ENCODE measurements at places on chromosomes 3 and 15.
A peak's percentile ranks its signal among the peaks of the same experiment; 100 is the strongest.

GRCh38 chr3:70982700-70983140 lies 600.8 kb downstream of the FOXP1 start:
- peak; percentile 78 for DNase-seq

DNA sequence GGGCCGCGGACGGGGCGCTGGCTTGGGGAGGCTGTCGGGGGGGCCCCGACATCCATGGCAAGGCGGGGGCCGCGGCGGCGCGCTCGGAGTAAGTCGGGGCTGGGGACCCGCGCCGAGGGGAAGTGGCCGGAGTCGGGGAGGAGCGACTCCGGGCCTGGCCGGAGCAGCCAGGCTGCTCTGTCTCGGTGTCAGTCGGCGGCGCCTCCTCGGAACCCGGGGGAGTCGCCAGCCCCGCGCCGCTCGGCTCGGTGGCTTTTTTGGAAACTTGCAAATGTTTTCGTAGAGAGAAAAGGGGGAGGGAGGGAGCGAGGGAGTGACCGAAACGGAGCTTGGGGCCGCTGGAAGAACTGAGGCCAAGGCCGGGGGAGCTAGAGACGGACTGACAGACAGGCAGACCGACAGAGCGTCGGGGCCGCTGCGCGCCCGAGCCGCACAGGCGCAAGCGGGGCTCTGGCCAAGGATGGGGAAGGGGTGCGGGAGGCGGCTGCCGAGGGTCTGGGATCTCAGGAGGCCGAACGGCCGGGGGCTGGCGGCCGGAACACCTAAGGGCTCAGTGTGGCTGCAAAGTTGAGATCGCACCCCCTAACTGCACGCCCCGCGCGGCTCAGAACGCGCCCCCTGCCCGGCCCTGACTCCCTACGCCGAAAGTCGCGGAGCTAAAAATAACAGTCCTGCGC lies 5.0 kb downstream of the PTH1R start:
- no peak for DNase-seq

DNA sequence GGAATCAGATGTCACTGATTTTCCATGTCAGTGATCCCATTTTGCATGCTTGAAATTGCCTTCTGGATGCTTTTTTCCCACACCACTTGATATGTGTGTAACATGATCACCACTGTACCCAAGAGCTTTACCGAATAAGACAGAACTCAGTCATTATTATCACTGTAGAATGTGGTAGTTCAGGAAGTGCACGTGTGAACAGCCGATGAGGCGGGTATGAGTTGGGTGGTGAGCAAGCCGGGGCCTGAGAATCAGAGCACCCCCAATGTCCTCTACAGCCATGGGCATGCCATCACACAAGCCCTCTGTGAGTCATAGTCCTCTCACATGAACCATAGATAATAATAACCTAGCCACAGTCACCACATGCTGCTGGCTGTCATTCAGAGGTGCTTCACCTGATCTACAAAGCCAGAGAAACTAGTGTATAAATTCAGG lies 470.8 kb downstream of the SOX2 start:
- DNase-seq = no peak

DNA sequence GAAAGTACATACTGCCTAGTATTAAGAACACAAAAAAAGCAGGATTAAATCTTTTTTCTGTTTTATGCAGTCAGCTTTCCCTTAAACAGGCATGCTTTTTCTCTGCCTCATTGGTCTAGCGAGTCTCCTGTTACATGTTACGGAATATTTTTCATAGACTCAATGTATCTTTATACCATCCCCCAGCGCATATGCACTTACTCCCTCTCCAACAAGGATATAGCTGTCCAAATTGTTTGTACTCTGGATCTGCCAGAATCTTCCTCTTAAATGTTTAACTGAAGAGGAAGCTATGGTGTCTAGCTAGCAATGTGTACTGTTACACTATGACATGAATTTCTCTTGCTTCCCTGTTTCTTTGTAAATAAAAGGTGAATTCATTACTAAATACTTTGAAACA lies 9.2 kb upstream of the SLCO3A1 start:
- DNase-seq = no peak

GRCh38 chr3:187020376-187020775 lies 90.0 kb downstream of the ST6GAL1 start:
- no peak for DNase-seq

DNA sequence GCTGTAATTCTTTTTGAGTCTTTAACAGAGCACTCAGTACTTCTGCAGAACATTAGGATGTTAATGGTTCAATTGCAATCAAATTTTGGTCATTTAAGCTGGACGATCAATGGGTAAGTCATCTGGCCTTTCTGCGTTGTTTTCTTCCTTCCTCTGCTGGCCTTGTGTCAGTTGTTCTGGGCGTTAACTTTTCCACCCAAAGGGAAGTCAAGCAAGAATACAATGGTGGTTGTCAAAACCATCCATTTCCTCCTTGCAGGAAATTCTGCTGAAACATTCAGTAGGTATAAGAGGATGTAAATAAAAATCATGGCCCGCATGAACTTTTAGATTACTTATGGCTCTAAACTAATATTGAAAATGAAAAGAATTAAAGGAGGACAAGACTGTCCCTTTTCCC lies 584.0 kb downstream of the GRM7 start:
- DNase-seq = no peak

GRCh38 chr15:54502416-54503075 lies 524.3 kb downstream of the UNC13C start:
- DNase-seq = no peak

DNA sequence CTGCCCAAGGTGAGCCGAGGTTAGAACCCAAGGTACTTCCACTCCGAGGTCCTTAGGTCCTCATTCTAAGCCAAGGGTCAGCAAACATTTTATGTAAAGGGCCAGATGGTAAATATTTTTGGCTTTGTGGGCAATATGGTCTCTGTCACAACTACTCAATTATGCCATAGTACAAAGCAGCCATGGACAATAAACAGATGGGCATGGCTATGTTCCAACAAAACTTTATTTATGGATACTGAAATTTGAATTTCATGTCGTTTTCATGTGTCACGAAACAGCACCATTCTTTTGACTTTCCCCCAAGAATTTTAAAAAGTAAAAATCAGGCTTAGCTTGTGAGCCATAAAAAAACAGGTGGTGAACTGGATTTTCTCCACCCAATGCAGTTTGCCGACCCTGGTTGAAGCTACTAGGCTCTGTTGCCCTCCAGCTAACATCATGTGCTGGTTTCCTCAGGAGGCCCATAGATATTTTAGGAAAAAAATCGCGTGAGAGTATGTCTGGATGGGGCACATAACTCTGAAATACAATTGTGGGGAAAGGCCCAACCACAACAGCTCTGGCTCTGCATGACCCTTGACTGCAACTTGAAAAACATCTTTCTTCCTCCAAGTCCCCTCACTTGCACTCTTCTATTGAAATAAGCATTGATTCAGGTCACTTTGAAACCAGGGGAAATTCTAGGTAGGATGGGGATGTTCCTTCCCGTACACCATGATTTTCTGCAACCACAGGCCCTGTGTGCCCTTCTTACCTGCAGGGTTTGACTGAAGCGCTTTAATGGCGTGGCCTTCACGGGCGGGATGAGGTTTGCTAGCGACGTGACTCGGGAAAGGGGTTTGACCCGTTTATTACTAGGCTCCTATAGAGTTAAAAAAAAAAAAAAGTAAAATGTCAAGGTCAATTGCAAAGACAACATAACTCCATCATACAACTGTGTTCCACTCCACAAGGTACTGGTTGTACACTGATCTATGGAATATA lies 28.5 kb downstream of the ARHGEF3 start:
- peak; percentile 57 for DNase-seq

DNA sequence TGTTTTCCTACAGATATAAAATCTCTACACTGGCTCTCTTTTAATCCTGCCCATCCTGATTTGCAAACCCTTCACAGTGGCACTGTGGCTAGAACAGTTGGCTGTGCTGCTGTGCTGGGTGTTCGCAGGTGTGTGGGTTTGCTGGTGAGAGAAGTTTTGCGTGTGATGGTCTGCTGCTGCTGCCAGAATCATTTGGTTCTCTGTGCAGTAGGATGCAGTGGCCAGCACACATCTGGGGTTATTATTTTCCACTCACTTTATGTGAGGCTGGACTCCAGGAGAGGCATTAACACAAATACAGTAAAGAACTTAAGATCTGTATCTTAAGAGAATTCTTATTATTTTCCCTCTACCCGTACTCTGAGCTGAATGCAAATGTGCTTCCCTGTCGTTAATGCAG lies 16.0 kb upstream of the PSMD6 start:
- DNase-seq = no peak

DNA sequence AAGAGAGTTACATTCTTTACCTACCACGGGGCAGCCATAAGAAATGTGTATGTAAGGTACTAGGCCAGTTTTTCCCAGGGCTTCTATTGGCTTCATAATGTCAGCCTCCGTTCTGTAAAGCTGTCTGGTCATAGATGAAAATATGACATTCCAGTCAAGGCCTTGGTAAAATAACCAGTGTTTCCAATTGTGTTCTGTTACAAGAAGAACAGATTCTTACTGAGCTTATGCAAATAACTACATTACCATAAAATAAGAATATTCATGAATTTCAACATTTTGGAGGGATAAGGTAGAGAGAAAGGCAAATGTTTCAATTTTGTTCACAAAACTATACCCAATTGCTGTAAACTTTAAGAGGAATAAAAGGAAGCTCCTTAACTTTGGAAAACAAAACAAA lies 315.5 kb downstream of the THSD4 start:
- DNase-seq = no peak
